ENCODE measurements at places on chromosomes 3 and 15.

- DNase-seq: no peak
These were observed 235.1 kb upstream of the CCDC54 start for GRCh38 chr3:107142171-107142570.

DNA sequence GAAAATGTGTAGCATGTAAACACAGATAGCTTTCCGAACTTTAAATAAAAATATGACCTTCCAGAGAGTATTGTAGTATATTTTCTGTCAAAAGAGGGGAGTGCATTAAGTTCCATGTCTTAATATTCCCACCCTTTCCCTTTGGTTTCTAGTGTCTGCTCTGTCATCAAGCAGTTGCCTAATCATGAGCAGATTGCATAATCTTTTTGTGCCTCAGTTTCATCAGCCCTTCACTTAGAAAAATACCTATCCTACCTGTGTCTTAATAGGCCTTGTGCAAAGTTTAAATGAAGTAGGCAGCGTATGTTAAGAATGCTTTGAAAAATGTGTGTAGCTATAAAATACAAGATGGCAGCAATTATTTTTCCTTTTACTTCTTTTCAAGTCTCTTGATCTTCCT, 52.8 kb downstream of the CALML4 start:
- no peak for DNase-seq

DNA sequence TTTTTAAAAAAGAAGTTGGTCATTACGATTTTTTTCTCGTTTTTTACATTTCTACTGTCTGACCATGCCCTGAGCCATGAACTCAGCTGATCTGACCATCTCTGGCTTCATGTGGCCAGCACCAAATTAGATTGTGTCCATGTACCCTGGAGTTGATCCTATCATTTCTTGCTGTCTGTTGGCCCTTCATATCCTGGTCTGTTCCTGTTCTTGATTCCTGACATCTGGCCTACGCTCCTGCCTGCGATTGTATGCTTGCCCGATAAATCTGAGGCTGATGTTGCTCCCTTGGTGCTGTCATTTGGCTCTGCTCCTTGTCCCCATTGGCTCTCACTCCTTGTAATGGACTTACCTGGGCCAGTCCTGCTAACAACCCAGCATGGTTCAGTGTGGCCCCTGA, 89.8 kb upstream of the IGSF10 start:
- DNase-seq: no peak

DNA sequence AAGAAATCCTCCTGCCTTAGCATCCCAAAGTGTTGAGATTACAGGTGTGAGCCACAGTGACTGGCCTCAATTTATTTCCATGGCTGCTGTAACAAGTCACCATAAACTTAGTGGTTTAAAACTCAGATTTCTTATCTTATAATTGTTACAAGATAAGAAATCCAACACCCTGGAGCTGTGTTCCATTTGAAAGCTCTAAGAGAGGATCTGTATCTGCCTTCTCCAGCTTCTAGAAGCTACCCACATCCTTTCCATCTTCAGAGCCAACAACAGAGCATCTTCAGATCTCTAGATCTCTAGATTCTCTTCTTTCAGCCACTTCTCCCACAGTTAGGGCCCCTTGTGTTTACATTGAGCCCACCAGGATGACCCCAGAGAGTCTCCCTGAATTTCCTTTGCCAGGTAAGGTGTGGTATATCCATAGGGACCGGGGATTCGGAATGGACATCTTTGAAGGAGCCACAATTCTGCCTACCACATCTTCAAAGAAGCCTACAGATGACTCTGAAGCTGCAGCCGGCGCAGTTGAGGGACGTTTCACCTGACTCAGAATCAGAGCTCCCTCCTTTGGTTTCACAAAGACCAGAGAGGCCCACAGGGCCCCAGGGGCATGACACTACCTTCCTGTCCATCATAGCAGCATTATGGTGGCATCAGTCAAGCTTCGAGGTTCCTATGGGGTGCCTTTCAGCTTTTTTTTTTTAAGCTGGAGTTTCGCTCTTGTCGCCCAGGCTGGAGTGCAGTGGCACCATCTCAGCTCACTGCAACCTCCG, 87.0 kb upstream of the IGF1R start:
- no peak for DNase-seq

- no peak for DNase-seq
These were observed 1030.4 kb upstream of the CADM2 start for GRCh38 chr3:83928391-83928790.

Data from stimulated activated CD8-positive, alpha-beta memory T cell treated with anti-CD3 and anti-CD28 coated beads, Interleukin-2, amount 100 ng/mL, for 1 hour (primary cell).